ENCODE measurements at places on chromosomes 7 and 10.
A peak's percentile ranks its signal among the peaks of the same experiment; 100 is the strongest.

- no peak for DNase-seq
Observed at GRCh38 chr7:79185605-79186004, 267.9 kb downstream of the MAGI2 start.

DNA sequence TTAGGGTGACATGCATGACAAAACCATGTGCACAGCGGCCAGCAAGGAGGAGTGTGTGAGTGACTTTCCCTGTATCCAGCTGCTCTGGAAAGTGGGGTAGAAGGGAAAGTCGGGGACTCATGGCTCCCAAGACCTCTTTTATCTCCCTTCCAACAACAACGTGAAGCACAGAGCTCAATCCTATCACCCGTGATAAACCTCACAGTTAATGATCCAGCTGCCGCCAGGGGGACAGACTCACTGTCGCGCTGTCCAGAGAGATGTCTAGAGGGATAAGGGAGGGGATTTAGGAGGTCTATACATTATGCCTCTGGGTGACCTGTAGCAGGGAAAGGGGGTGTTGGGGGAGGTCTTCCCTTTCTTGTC lies 84.0 kb upstream of the SMNDC1 start:
- no peak for DNase-seq

- DNase-seq, result no peak
Observed at GRCh38 chr10:132518572-132519381, 18.8 kb upstream of the INPP5A start.

- DNase-seq, result no peak
Observed at GRCh38 chr7:45246339-45246738, 88.7 kb downstream of the RAMP3 start.

- DNase-seq, result no peak
Observed at GRCh38 chr7:124310934-124311390, 278.1 kb upstream of the TMEM229A start.

GRCh38 chr7:8442814-8443304 lies 9.4 kb downstream of the NXPH1 start:
- DNase-seq, result peak; percentile 42

- DNase-seq, result no peak
Observed at GRCh38 chr10:12785415-12785831, 216.1 kb downstream of the CCDC3 start.
